Mesenteric fat pad (tissue), 1 donor: ENCODE measurements at places on chromosomes 6 and 20. TPM values are rescaled to one million over a fixed set of nuclear protein-coding genes. Genes with fewer than 3 reads are reported as not detected.

The ADGRF4 gene
- not detected for total RNA-seq

DNA sequence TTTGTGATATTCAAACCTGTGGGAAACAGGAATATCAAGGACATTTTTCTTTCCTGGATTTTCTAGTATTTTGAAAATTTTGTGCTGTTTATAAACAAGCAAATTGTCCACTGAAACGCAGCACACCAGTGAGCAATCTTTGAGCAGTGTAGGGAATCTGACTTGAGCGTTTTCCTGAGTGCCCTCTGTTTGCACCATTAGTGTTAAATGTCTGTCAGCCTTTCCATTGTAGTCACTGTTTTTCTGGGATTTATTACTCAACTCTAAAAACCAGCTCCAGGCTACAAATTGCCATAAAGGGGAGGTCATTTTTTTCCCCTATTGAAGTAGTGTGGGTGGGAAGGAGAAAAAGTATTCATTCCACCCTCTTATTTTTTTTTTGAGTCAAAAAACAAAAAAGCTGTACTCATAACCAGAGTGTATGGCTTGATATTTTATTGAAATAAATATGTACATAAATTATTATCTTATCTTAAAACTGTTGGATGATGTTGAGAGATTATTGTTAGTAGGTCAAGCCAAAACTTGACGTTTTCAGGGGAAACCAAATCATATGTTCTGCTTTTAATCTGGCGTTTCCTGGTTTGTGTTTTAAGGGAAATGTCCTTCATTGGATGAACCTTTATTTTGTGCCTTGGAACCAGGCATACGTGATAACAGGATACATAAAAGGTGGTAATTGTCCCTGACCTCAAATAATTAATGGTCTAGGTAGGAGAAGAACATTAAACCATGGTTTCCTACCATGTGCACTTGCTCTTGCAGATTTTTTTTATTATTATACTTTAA, 51.8 kb downstream of the TSHZ2 start:
- no peak for DNase-seq

- DNase-seq = no peak
Measured at GRCh38 chr20:48697845-48698491, 129.8 kb downstream of the PREX1 start.

DNA sequence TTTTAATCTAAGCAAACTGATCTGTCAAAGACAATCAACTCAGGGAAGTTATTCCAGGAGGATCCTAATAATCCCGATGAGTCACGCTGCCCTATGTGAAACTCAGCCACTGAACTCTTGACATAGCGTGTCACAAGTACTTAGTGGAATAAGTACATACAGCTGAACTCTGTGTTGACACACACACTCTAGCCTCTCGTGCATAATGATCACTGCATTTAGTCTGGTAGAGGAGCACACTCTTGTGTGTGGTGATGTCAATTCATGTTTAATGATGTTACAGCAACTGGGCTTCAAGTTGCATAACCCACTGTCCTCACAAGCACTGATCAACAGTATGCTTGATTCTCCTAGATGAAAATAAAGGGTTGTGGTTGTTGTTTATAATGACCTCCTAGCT, 148.3 kb downstream of the HACE1 start:
- no peak for DNase-seq

- DNase-seq = no peak
Measured at GRCh38 chr6:21634582-21634981, 41.0 kb downstream of the SOX4 start.
